ENCODE measurements at places on chromosomes 11 and 22.

DNA sequence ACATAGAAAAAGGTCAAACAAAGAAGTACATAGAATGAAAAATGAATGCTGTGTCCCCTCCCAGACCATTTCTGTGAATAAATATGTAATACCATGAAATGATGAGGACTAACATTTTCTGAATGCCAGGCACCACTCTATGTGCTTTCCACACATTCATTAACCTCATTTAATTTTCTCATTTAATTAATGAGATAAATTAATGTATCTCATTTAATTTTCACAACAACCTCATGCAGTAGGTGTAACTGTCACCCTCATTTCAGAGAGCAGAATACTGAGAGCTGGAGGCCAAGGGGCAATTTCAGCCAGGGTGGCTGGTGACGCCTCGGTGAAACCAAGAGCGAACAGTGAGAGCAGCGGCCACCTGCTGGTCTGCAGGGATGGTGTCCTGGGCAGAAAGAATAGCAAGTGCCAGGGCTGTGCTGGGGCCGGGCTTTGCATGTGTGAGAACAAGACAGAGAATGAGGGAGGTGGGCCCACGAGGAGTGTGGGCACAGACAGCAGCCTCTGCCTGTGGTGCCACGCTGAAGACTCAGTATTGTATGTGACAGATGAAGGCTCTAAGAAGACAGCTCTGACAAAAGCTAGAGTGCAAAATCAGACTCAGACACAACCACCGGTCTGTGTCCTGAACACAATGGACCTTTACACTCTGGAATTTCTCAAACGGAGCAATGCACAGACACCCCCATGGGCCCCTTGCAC, 1.8 kb upstream of the SERPIND1 start:
- DNase-seq = no peak

DNA sequence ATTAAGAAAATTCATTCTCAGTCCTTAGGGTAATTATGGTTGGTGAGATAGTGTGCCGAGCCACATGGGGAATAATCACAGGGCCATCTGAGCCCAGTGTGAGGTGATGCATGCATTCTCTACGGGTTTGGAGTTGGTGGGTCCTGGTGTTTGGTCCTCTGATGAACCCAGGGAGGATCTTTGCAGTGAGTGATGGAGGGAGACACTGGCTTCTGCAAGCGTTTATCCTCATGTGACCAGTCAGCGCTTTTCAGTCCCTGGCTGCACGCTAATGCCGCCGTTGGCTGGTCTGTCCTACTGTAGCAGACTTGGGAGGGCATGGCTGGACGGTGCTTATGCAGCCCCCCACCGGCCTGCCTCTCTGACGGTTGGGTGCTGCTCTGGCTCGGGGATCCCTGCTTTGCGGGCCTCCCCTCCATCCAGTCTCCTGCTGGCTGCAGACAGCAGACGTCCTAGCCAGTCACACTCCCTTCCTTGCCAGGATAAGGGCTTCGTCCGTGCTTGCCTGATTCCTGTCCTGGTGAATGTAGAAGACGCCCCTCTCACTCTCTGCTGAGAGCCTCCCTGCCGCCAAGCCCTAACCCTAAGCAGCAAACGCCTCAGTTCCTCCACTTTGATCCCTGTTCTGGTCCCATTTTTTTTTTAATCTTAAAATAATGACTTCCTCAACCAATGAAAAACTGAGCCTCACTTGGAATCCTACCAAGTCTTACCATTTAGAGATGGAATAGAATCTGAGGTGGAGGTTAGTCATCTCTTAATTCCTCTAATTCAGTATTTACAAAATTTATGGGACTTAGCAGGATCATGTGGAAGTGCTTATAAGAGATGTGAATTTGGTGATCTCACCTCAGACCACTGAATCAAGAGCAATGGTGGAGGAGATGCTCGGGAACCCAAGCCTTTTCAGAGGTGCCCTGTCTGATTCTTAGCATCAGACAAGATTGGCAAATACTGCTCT, 143.7 kb upstream of the SORL1-AS1 start:
- no peak for DNase-seq

DNA sequence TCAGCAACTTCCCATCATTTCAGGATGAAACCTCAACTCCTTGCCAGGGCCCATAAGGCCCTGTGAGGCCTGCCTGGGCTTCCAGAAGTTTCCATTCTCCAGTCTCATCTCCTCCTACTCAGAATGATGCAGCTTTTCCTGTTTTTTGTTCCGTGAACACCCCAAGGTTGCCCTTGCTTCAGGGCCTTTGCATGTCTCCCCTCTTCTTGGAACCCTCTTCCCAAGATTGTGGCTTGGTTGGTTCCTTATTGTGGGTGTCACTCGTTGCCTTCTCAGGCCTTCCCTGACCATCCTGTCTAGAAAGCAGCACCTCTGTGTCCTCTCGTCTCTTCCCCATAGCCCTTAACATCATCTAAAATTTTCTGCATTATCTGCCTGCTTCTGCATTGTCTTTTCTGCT, 23.2 kb upstream of the YWHAH start:
- no peak for DNase-seq

GRCh38 chr11:67353317-67354074, at the start of gene POLD4:
TSS of gene POLD4 (minus strand) at chr11:67353546. CDS start at chr11:67353399, 147 bp downstream.
- peak; percentile 95 for DNase-seq

GRCh38 chr11:35661534-35661933, 1.0 kb upstream of the TRIM44 start:
- no peak for DNase-seq

GRCh38 chr11:94801866-94802460, 33.8 kb downstream of the AMOTL1 start:
- no peak for DNase-seq

DNA sequence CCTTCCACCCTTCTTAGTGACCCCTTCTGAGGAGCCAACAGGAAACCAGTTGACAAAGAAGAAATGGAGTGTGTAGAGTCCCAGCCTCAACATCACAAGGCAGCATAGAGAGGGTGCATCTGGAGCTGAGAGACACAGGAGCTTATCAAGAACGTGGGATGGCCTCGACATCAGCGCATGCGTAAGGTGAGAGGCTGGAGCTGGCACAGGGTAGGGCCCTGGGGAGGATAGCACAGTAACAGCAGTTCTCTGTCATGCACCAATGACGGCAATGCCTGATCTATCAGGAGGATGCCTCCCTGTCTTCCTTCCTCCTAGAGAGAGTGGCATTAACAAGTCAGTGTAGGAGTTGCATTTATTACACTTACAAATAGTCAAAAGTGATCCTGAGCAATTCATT, 426.1 kb downstream of the NTM start:
- no peak for DNase-seq
